BJ (cell line): ENCODE measurements at places on chromosomes 16 and 17. TPM values are rescaled to one million over a fixed set of nuclear protein-coding genes. Genes with fewer than 3 reads are reported as not detected.

NSMCE1 gene
- polyA plus RNA-seq: 31.7 and 34.3 TPM in 2 replicates

- no peak for DNase-seq
These were observed 2.0 kb downstream of the SOCS3 start for GRCh38 chr17:78357672-78358537.

DNA sequence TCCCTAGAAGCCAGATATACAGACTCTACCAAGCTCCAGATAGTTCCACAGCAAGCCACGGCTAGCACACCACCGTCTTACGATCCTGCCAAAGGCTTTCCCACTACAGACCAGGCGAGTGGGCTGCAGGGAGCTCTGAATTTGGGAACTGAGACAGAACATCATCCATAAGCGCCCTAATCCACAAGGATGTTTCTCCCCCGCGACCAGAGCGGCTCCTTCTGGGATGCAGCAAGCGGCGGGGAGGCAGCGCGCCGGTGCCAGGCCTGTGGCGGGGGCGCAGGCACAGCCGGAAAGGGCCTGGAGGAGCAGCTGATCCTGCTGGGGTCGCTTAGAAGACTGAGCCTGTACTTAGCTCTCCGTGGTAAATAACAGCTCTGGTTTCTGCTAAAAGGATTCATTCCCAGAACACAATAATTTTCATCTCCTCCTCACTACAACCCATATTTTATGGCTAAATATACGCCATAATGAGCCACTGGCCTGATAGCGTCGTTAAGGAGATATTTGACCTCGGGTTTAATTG, 16.2 kb upstream of the FOXF1 start:
- DNase-seq: no peak

- no peak for DNase-seq
These were observed 23.0 kb downstream of the STXBP4 start for GRCh38 chr17:54991567-54991966.

RCVRN gene
- not detected in 2 replicates for polyA plus RNA-seq

GRCh38 chr16:78479723-78480122, 380.3 kb downstream of the WWOX start:
- no peak for DNase-seq

NACA2 gene
- 0.15 TPM in 1 of 2 replicates, not detected in the other for polyA plus RNA-seq

GRCh38 chr16:88636488-88637265, 1.7 kb upstream of the IL17C start:
- DNase-seq: no peak

GRCh38 chr17:66006654-66007053, 185.3 kb downstream of the CEP112 start:
- DNase-seq: no peak

DNA sequence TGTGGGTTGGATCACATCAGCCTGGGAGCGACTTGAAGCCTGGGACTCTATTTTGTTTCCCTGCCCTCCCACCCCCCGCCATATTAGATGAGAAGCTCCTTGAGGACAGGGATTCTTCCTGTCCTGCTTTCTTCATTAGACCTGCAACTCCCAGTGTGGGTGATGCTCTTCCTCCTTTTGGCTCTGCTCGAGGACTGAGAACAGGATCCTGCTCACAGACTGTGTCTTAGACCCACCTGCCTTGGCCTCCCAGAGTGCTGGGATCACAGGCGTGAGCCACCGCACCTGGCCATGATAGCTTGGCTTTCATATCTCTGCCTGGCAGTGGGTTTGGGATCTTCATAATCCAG, 21.5 kb upstream of the TNS4 start:
- DNase-seq: no peak

DNA sequence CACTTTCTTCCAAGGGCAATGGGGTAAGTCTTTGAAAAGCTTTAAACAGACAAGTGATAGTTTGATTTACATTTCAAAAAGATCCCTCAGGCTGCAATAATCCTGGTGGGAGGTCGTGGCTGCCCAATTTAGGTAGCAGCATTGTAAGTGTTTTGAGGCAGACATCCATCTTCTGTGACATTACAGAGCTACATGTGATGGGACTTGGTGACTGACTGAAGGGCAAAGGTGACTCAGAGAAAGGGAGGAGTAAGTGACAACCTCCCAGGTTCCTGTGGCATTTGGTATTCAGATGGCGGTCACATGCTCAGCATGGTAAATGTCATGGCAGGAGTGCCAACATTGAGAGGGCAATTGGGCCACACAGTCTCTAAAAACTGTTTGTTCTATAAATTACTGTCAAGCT, 26.5 kb downstream of the STAT3 start:
- no peak for DNase-seq

- DNase-seq: no peak
These were observed 443.3 kb downstream of the UTP18 start for GRCh38 chr17:51703361-51704341.

GRCh38 chr16:85652431-85653221, 36.1 kb downstream of the GINS2 start:
- DNase-seq: no peak

DNA sequence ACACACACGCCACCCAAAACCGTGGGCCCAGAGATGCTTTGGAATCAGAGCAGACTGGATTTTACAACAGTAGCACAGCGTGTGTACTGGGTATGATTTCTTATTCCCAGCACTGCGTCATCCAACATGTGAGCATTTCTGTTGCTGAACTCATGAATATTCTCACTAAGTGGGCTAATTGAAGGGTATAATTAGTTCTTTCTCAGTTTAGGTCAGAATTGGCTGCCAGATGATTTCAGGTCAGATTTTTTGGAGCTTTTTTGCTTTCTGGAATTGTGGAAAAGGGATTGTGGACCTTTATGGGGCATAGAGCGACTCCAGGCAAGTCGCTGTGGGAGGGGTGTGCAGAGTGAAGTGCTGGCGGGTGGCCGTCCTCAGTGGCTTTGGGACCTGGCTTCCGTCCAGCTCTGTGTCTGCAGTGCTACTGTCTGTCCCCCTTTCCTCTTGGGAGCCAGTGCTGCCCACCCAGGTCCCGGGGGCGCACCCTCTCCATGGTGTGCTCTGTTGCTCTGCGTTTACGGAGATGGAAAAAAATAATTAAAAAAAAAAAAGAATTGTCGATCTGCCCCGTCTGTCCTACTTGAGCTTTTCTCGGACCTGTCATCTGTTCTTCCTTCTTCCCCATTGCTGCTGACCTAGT, 25.0 kb downstream of the FOXK2 start:
- DNase-seq: no peak
